ENCODE measurements at places on chromosomes 5 and 9. TPM values are rescaled to one million over a fixed set of nuclear protein-coding genes. Genes with fewer than 3 reads are reported as not detected.

The SEMA6A gene
- total RNA-seq, result 135 TPM

The ANKRD31 gene
- 0.78 TPM for total RNA-seq

The CDH12 gene
- total RNA-seq, result 16.5 TPM

The PCDHA10 gene
- 0.17 TPM for total RNA-seq

The TRPM6 gene
- total RNA-seq, result 0.11 TPM

The PCDHGB3 gene
- 3.1 TPM for total RNA-seq

The LRRC19 gene
- total RNA-seq, result not detected

The SPAAR gene
- 2.5 TPM for total RNA-seq

The NSUN2 gene
- 41.3 TPM for total RNA-seq

The ZNF462 gene
- total RNA-seq, result 54.0 TPM

The HRH2 gene
- 0.22 TPM for total RNA-seq

The C9orf153 gene
- total RNA-seq, result not detected

The IFNA2 gene
- total RNA-seq, result not detected

The GPR21 gene
- 1.5 TPM for total RNA-seq

The CCL27 gene
- total RNA-seq, result not detected

The HTR4 gene
- total RNA-seq, result 0.83 TPM

The SERF1B gene
- total RNA-seq, result 23.5 TPM

The F2RL1 gene
- total RNA-seq, result 0.50 TPM

The DBH gene
- not detected for total RNA-seq

The PCDHGC5 gene
- 2.3 TPM for total RNA-seq

The SH3PXD2B gene
- total RNA-seq, result 47.8 TPM

The NDUFAF2 gene
- total RNA-seq, result 29.1 TPM

All from adrenal gland (tissue), 19 donors.